ENCODE measurements at places on chromosomes 4 and X.

DNA sequence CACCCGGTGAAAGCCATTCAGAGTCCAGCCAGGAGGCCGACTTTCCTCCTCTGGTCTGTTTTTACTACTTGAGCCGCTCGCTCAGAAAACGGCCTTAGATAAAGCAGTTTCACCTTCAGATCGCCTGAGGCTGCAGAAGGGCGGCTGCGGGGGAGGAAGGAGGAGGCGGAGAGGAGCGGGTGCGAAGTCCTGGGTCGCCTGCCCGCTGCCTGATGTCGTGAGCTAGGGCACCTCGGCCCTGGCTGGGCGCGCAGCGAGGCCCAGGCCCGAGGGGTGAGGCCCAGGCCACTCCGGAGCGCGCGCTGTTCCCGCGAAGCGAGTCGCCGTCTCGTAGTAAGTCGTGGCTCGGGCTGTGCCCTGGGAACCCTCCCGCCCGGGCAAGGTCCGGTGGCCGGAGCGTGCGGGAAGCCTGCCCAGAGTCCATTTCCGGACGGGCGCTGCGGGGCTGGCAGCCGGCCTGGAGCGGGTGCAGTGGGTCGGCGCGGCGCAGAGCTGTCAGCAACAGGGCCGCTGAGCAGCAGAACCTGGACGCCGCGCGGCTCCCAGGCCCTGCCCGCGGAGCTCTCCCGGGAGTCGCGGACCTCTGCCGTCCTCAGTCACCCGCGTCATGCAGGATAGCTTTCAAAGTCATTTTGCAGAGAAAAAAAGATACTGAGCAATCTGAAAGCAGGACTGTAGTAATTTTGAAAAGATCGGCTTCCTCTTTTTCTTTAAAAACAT, 18.6 kb downstream of the TRIM2 start:
- no peak for DNase-seq

DNA sequence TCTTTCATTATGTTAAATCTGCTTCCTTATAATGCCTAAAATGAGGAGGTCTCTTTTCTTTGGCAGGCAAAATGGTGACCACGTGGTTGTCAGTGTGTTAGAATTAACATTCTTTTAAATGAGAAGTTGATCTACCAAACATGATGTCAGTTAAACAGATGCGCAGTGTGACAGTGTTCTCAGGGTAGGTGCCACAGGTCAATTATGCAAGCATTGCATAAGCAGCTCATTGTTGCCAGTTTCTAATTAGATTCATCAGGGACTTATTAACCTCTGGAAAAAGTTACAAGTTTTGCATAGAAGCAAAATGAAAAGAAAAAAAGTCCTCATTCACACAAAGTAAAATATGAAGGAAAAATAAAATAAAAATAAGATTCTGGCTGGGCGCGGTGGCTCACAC, 324.1 kb upstream of the GALNT7 start:
- no peak for DNase-seq

DNA sequence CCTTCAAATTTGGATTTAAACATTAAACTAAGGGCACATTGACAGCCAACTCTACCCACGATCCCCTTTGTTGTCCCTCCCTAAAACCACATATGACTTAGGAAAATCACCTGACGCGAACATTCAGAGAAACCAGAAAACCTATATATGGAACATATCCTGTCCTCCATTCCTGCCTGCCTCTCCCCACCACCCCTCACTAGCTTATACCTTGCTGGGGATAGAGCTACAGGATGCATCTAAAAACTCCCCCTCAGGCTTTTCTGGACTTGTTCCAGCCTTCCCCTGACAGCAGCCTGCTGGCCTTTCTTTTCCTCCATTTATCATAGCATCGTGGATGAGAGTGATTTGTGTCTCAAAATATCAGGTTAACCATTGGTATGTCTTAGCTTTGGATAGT, 8.8 kb downstream of the STK26 start:
- DNase-seq = no peak

- DNase-seq = no peak
These were observed 112.9 kb downstream of the KCNIP4 start for GRCh38 chr4:21835712-21836111.

GRCh38 chr4:165464376-165464775, 85.6 kb downstream of the CPE start:
- no peak for DNase-seq

DNA sequence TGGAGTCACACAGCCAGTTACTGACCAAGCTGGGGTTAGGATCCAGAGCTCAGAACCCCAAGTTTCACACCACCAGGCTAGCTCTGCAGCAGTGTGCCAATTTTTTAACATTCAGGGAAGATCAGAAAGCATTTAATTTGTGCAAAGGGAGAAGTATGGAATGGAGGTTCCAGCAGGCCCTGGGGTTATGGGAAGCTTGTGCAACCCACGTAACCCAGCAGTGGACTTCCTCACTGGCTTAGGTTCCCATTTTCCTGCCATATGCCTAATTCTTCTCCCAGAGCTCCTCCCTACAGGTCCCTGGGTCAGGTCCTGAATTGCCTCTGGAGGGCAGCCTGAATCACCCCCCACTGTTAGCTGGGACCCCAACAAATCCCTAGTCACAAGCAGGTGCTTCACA, 14.0 kb downstream of the APLN start:
- no peak for DNase-seq

DNA sequence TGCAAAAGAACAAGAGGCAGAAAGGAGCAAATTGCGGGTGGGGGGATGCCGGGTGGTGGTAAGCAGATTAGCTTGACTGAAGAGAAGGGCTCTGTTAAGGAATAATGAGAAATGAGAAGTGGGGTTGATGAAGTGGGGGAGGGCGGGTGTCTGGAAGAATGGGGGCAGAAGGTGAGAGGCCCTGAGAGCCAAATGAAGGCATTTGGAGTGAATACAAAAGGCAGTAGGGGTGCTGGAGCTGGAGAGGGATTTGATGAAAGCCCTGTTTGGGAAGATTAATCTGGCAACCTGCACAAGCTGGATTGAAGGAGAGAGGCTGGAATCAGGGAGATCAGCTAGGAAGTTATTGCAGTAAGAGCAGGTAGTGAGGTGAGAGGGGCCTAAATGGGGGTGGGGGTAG, 82.1 kb downstream of the GUCY2F start:
- DNase-seq = no peak

GRCh38 chrX:55767100-55767499, 49.6 kb downstream of the RRAGB start:
- no peak for DNase-seq

DNA sequence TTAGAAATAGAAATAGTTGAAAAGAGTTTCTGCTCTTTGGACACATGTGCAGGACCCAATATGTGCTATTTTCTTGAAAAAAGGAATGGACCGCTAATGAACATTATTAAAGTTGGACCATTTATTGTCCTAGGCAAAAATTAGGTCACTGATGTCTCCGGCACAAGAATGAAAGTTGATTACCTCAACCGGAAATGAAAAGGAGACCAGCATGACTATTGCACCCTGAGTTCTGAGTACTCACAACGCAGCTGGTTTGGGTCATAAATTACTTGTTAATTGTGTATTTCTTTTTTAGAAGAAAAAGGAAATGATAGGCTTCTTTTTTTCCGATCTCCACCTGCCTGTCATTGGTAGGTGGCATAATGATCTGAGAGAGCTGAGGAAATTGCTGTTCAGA, 232.7 kb downstream of the ARHGAP24 start:
- DNase-seq = no peak

DNA sequence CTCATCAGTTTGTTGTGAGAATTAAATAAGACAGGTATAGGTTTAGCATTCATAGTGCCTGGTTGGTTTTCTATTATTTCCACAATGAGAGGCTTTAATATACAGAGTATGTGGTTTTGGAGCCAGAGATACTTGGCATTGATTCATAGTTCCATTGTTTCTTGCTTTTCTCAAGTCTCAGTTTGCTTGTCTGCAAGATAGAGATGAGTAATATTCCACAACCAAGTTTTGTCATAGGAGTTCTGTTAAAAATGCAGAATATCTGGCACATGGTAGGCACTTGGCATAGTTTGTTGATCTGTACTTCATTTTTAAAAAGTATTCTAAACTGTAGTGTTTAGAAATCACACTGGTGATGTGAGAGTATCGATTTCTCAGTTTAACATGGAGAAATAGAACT, 37.5 kb upstream of the EDA2R start:
- no peak for DNase-seq

DNA sequence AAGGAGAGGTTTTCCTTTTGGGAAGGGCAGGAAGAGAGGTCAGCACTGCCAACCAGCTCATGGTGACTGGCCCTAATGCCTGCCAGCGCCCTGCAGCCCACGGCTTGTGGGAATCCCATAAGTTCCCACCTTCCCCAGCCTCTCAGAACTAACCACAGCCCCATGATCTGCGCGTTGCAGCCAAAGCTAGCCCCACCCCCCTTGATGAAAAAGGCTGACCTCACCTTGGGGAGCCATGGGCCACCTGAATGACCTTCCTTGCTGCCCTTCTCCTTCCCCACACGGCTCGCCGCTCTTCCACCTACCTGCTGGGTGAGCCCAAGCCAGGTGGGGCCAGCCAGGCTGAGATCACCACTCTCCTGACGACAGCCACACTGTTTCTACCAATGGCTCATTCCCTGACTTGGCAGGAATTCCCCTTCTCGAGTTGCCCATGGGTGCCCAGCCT, 3.9 kb upstream of the ELF4 start:
- DNase-seq = no peak

- DNase-seq = no peak
These were observed 2.8 kb upstream of the AMTN start for GRCh38 chr4:70515367-70516250.

GRCh38 chrX:78650906-78651437, 8.2 kb downstream of the RTL3 start:
- no peak for DNase-seq

DNA sequence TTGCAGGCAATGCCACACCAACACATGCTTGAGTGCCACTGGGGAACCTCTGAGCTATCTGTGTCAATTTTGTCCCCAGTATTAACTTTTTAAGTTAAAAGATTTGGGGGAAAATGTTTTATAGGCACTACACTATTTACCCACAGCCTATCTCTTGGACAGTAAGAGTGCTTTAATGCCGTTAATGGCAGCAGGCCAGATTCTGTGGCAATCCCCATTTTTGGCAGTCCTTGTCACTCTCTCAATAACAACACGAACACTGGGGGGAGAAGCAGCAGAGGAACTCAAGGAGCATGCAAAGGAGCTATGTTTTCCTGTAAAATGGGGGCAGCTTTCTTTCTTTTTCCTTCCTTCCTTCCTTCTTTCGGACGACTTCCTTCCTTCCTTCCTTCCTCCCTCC, 168.6 kb downstream of the NSUN7 start:
- DNase-seq = no peak

DNA sequence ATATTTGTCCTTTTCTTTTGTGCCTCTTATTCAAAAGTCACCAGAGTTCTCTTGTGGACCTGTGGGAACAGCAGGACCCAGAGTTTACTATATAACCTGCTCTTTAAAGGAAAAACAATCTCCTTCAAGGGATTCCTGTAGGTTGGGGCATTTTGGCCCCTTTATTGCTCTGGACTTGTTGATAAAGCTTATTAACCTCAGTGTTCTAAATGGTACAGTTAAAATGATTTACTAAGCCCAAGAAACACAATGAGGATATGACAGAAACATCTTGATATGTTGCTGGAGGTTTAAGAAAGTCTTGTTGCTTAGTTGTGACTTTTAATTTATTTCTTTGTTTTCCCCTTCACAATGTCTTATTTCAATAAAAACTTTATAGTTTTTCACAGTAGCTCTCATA, 46.8 kb downstream of the SLIT2 start:
- DNase-seq = no peak

DNA sequence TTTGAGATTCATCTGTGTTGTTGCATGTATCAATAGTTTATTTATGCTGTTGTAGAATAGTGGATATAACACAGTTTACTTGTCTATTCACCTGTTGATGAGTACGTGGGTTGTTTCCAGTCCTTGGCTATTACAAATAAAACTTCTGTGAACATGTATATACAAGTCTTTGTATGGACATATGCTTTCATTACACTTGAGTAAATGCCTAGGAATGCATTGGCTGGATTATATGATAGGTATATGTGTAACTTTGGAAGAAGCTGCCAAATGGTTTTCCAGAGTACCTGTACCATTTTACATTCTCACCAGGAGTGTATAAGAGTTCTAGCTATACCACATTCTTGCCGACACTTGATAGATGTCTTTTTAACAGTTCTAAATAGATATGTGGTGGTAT, 16.5 kb downstream of the ART3 start:
- no peak for DNase-seq

- no peak for DNase-seq
These were observed 35.7 kb downstream of the HSD17B13 start for GRCh38 chr4:87286970-87287369.

- no peak for DNase-seq
These were observed 66.0 kb downstream of the FBXO8 start for GRCh38 chr4:174217273-174218126.

DNA sequence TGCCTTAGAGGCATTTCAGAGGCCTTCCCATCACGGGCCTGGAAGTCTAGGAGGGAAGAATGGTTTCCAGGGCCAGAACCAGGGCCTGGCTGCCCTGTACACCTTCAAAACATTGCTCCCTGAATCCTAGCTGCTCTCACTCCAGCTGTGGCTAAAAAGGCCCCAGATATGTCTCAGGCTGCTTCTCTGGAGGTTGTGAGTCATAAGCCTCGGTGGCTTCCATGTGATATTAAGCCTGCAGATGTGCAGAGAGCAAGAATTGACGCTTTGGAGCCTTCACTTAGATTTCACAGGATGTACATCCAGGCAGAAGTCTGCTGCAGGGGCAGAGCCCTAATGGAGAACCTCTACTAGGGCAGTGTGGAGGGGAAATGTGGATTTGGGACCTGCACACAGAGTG, 502.5 kb downstream of the GRXCR1 start:
- DNase-seq = no peak

- no peak for DNase-seq
These were observed 4.3 kb downstream of the FGFR3 start for GRCh38 chr4:1797298-1797860.

- DNase-seq = no peak
These were observed 227.1 kb downstream of the SH2D1A start for GRCh38 chrX:124573468-124573867.

- DNase-seq = no peak
These were observed 17.4 kb downstream of the TMEM175 start for GRCh38 chr4:949656-950055.

DNA sequence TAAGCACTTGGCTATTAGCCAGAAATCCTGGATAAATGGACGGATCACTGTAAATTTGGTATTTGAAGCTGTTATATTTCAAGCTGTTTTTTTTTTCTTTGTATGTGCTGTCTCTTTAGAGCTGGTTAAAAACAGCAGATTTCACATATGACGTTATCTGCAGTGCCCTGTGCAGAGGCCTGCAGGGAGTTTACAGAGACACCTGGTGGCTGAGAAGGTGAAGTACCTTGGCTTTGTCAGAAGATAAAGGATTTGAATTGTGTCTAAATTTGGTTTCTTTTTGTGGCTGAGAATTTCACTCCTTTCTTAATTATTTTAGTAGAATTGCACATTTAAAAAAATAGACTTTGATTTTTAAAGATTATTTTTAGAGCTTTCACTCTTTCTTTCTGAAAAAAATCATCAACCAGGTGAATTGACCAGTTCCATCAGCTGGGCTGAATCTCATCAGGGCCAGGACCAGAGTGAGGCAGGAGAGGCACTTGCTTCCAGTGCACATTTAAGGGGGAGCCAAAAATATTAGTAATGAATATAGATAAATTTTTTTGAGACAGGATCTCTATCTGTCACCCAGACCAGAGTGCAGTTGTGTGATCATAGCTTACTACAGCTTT, 9.6 kb upstream of the CHRNA9 start:
- DNase-seq = no peak

All from stimulated activated CD4-positive, alpha-beta T cell treated with anti-CD3 and anti-CD28 coated beads, Interleukin-2, amount 100 ng/mL, for 48 hours (primary cell).